ENCODE measurements at places on chromosomes 1 and 21.

DNA sequence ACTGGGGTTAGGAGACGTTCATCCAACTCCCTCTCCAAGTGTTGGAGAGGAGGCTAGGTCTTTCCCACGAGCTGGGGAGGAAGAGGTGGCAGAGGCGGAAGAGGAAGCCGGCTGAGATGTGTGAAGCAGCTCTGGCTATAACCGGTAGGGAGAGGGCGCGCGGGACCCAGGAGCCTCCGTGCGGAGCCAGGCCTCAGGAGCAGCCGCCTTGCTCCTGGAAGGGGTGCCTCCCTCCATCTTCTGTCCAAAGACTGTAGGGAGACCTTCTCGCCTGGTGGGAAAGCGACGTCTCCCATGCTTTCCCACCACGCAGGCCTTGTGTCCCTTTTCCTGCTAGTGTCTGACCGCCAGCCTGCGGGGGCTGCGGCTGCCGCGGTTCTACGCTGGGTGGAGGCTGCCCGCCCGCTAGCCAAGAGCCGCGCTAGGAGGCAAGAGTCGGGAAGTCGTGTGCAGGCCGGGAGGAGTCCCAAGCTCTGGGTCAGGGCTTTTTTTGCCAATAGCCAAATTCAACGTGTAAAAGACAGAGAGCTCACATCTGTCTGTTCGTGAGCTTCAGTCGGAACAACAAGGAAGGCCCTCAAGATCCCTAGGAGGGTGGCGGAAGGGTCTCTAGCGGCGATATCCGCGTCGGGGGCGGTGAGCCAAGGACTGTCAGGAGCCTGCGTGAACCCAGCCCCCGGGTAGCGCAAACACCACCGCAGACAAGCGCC, 8.4 kb upstream of the NBPF11 start:
- DNase-seq: no peak

DNA sequence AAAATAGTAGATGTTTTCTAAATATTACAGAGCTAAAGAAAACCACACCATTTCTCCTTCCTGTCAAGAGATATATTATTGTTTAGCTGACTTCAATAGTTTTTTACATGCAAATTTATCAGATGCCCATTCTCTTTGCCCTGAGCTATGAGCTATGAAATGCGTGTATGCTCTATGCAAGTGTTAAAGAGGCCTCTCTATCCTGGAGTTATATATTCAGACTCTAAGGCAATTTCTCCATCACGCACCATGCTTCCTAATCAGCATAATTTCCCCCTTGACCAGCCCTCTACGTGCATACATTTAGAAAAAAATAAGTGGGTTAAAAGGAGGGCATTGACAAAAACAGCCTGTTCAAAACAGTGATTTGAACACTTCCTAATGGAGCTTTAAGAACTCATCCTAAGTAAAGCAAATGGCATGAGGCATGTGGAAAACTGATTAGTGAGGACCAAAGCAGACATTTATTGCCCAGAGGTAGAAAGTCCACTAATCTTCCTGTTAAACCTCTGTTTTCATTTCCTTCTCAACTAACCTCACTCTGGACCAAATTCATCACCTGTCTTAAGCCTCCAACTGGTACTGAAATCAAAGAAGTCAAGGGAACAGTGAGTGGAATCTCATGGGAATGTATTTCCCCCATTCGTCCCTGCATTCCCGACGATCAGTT, 565.8 kb upstream of the PKN2 start:
- DNase-seq: no peak

DNA sequence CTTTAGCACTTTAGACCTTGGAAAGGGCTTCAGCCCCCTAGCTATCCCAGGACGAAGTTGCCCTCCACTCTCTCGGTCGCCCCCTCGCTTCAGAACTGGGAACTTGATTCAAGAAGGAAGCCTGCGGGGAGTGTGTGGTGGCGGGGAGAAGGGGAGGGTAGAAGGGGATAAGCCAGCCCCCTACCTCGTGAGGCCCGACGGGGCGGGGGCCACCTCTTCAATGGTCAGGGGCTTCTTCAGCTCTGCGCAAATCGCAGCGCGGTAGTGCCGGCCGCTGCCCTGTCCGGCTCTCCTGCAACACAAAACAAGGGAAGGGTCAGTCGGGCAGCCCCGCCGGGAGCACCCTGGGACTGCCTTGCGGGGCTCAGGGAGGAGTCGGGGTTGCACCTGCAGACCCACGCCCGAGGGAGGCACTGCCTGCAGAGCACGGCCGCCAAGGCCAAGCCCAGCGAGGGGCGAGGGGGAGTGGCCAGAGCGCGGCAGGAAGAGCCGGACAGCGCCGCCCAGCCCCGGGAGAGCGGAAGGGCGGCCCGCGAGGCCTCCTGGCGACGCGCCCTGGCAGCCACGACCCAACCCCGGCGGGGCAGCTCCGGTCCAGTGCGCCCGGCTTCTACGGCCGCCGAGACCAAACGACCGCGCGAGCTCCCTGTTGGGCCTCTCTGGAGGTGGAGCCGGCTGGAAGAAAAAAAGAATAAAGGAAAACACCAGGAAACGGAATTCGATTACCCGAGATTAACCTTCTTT, 56.2 kb upstream of the RASAL2 start:
- DNase-seq: no peak

DNA sequence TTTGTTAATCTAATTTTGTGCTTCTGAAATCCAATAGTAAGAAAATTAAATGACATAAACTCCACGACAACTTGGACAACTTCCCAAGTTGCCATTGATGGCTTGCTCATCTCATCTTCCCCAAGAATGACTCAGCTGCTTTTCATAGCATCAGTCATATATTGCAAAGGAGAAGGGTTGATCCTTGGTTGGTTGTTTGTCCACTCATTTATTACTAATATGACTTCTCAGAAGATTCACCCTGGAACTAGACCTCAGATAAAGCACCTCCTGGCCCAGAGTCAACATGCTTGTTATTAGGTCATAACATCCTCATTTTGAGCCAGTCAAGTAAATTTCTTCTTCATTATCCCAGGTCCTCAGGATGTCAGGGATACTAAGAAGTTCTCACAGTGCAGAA, 2.3 kb upstream of the LCE3D start:
- no peak for DNase-seq

- DNase-seq: no peak
Measured at GRCh38 chr1:22236166-22236565, 93.3 kb upstream of the WNT4 start.

GRCh38 chr1:204262506-204263253, 48.9 kb upstream of the GOLT1A start:
- no peak for DNase-seq

DNA sequence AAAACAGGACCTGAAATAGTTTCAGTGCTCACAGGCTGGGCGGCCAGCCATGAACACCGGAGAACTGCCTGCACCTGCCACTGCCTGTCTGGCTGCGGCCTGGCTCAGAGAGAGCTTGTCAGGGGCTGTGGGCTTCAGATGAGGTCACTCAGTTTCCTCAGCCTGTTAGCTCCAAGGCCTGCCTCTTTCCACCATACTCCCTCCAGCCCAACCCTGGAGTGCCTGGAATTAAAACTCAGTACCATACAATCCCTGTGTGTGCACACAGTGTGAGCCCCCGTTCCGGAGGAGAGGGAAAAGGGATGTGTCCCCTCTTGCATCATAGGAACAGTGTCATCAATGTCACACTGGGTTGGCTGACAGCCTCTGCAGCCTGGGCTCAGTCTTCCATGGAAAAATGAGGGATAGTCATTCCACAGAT, 16.2 kb downstream of the CACNA1S start:
- DNase-seq: no peak

DNA sequence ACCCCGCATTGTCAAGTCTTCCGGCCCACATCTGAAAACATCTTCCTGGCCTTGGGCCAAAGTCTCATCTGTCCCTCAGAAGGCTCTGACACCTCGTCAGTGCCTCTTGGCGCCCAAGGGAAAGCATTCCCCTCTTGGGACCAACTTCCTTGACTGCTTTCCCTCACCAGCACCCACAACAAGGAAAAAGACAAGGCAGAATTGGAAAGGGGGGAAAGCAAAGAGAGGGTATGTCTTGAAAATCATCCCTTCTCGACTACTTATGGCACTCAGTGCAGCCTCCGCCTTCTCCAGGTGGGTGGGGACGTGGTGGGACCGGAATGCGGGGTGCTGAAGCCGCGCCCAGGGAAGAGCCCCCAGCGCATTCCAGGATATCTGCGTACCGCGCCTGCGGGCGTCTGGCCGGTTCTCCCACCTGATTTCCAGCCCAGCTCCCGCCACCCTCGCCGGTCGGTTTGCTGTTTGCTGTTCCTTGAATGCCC, 554 bp upstream of the SLC39A1 start:
- no peak for DNase-seq

DNA sequence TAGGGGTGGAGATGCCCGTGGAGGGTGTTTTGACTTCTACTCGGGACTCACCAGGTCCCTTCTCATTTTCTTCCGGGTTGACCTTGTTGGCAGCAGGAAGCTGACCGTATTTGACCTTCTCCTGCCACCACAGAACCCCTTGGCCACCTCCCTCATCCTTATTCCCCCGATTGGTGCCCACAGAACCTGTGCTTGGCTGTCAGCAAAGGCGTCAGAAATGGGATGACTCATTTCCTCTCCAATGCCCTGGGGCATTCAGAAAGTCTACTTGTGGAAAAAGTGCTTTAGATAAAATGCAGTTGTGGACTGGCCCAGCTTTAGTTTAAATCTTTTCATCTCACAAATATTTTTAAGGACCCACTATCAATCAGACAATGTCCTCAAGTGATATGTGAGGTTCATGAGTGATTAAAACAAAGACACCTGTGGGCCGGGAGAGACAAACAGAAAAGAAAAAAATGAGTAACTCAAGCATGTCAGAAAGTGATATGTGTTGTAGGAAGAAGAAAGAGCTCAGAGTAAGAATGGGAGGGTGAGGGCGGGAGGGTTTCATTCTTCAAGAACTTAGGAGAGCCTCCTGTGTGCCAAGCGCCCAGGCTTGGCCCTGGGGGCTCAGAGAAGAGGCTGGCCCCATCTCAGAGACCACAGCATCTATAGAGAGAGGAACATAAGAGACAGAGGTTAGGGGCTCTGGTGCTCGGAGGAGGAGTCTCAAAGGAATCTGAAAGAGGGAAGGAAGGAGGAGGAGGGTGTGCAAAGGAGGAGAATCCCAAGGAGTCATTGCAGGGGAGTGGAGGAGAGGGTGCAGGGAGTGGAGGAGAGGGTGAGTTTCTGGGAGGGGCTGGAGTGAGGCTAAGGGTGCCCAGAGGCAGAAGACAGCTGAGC, 221.6 kb upstream of the VAMP3 start:
- peak; percentile 66 for DNase-seq

GRCh38 chr1:231969076-231969475, 342.5 kb downstream of the DISC1 start:
- DNase-seq: no peak

- DNase-seq: no peak
Measured at GRCh38 chr1:208556461-208556860, 312.3 kb upstream of the PLXNA2 start.
